ENCODE measurements at places on chromosomes 1 and 21.
A peak's percentile ranks its signal among the peaks of the same experiment; 100 is the strongest.

DNA sequence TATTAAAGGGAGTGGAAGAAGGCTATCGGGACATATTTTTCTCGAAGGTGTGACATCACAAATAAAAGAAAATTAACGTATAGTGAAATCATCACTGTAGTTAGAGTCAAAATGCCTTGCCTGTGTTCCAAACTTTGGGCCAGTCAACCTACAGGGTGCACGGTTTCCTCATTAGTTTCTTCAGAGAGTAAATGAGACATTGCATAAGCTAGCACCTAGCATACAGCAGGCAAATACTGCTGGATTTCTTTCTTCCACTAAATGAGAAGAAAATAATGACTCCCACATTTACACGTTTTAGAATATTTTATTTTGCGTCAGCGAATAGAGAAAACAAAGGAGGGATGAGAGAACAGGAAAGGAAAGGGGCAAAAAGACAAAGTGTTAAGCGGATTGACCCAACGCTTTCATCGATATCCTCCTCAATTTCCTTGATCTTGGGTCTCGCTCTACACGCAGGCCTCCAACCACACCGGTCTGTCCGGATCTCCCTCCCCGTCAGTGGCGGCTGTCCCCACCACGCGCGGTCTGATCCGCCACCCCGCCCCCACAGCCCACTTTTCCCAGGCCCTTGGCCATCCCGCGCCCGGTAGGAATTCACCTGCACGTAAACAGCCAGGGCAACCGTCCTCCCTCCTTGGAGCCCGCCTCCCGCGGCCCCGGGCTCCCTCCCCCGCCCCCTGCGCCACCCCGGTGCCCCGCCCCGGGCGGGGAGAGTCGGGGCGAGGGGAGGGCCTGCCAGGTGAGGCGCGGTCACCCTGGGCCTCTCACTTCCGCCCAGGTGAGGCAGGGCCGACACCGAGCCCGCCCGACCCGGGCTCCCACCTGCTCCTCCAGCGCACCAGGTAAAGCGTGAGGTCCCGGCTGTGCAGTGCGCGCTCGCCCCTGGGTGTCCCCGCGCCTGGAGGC is at the start of gene PATJ:
Gene PATJ (plus strand): TSS at position 770 of the 909 bp plus-strand sequence. CDS start 20,413 bp downstream, outside the sequence.
- DNase-seq = peak; percentile 4

DNA sequence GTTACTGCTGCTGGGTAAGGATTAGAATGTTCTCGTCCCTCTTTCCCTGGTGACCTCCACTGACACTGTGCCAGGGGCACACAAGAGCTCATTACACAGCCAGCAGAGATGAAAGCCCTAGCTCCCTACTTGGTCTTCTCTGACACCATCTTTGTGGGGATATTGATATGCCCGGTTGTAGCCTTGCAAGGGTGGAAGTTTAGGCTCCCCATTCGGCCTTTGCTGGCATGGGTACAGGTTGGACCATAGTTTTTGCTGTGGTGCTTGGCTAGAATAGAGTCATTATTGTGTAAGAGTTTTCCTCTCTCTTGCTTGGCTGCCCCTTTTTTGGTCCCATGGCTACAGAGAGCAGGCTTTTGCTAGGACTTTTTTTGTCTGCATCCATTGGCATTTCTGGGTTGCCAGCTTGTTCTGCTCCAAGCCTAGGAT is 12.3 kb downstream of the RAB4A start:
- no peak for DNase-seq

- no peak for DNase-seq
These were observed 777.8 kb upstream of the BRINP3 start for GRCh38 chr1:191255354-191256054.

DNA sequence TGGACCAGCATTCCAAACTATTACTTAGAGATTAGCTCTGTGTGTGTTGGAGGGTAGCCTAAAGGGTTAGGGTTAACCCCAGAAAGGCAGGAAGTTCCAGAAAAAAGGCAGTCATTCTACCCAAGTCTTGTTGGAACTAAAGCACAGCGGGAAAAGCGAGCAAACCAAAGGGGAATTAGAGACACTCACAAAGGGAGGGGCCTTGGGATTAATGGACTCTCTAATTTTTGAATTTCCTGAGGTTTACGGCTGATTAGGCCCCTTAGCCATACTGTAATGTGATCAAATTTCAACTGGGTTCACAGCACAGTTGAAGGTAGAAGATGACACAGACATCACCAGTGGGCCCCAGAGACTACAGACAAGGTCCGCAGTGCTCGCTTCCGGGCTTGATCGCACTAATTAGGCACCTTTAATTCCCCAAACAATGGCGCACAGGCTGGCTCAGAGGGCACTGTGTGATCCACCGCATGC is 28.3 kb downstream of the CAPZB start:
- DNase-seq = peak; percentile 89

DNA sequence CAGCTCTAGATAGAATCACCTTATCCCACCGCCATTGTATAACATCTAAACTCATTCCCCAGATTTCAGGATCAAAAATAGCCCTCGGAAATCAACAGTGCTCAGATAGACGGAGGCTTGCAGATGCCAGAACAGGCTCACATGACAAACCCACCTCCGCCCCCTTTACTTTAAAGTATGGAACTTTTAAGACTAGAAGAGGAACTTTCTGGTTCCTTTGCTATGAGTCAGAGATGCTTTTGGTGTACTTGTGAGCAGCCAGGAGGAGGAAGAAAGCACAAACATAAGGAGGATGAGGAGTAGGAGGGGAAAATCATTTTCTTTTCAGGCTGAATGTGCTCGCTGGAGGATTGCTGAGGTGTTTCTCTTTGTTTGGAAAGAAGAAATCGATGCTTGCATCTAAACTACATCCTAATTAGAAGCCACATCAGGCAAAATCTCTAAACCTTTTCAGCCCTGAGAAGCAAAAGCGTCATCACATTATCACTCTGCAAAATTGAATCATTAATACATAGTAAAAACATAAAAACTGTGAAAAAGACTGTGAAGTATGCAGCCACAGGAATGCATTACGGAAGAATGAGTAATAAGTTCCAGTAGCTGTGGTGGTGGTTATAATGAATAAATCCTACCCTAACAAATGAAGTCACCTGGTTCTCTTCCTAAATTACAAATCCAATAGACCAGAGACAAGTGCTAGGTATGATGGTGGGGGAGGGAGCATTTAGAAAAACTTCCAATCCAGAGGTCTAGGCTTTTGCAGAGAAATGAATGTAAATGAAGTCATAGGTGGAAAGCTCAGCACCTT is 251.3 kb downstream of the KCNH1 start:
- no peak for DNase-seq

- DNase-seq = no peak
These were observed 334.7 kb upstream of the PRMT6 start for GRCh38 chr1:106721790-106722189.

DNA sequence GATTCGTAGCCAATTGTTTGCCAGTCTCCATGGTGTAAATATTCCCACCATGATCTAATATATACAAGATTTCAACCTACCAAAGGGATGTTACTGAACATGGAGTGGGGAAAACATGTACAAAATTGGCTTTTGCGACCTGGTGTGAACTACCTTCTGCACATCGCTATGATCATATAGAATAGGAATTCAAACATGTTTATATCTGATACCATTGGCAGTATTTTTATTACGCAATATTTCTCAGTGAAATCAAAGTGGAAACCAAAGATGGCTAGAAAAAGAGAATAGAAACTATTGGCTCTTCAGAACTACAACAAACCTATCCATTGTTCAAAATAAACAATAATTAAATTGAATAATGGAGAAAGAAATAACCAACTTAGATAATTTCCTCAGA is 285.1 kb downstream of the TPR start:
- DNase-seq = no peak
